NCI-H1048 (cell line): ENCODE measurements at places on chromosomes 13 and 19.

DNA sequence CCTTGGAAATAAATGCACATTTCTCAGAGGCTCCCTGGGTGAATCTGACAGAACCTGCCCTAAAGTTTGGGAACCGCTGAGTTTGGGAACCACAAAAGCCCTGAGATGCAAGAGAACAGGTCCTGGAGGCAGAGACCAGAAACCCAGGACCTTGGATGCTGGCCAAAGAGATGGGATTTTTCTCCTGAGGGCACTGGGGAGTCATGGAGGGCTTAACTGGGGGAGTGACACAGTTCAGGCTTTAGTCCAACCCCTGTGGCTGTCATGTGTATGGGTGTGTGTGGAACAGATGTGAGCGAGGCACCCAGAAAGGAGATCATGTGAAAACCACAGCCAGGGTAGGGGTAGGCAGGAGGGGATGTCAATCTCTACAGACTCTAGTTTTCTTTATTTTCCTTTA is 3.9 kb upstream of the NCCRP1 start:
- no peak for DNase-seq

DNA sequence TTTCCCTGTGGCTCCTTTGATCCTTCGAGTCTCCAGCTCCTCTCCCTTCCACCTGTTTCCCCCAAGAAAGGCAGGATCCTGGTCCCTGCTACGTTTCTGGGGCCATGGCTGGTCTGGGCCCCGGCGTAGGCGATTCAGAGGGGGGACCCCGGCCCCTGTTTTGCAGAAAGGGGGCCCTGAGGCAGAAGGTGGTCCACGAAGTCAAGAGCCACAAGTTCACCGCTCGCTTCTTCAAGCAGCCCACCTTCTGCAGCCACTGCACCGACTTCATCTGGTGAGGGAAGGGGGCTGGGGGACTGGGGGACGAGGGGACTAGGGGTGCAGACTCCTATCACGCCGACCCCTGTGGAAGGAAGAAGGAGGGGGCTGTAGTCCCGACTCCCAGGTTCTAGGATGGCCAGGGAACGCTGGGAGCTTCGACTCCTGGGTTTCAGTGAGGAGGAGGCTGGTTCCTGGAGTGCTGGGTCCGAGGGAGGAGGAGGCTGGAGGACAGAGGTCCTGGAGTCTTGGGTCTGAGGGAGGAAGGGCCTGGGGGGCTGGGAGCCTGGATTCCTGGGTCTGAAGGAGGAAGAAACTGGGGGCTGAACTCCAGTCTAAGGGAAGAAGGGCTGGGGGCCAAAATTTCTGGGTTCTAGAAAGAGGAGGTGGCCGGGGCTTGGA is 524 bp downstream of the PRKCG start:
- DNase-seq: no peak

DNA sequence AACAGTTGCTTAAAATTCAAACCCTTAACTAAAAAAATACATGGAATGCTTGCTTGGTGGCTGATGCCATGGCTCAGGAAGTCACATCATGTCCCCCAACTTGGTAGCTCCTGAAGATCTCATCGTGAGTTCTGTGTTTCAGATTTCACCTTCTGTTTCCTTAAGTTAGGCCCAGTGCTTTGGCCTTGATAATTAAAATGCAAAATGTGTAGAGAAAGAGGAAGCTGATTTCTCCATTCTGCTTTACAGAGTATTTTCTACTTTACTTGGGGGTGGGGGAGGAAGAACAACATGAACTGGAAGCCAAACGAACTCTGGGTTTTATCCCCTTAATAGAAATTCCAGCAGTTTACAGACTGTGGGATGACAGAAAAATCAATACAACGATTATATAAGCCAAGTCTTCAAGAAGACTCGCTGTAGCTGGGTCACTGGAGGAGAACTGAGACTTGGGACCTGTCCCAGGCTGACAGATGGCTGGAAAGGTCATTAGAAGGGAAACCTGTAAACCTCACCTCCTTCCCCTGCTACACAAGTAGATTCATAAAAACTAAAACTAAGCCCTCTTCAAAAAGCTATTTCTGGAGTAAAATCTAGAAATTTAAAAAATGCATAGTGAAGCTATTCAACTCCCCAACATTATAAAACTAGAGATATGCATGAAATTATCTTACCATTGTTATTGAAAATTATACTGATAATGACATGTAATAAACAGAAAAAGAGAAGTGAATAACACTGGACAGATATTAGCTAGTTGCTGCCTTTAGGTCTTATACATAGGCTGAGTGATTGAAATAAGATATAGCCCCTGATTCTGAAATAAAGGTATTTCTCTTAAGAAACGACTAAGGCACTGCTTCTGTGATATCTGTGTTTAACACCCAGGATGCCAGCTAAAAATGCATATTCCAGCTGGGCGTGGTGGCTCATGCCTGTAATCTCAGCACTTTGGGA is 22.1 kb upstream of the GGACT start:
- DNase-seq: no peak

DNA sequence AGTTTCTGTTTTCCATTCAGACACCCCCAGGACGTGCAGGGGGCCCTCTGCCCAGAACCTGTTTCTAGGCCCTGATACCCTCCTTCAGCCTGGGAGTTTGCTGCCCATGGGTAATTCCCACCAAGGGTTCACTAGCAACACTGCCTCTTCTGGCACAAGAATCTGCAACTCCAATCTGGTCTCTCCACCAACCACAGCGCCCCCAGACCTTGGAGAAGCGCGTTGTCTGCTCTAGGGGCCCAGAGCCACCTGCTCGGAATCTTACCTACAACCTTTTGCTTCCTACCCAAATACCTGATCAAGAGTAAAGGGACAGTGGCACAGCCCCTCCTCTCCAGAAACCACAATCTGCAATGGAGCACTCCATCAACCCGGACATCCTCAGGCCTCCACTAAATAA is 763 bp downstream of the ZNF180 start:
- no peak for DNase-seq

DNA sequence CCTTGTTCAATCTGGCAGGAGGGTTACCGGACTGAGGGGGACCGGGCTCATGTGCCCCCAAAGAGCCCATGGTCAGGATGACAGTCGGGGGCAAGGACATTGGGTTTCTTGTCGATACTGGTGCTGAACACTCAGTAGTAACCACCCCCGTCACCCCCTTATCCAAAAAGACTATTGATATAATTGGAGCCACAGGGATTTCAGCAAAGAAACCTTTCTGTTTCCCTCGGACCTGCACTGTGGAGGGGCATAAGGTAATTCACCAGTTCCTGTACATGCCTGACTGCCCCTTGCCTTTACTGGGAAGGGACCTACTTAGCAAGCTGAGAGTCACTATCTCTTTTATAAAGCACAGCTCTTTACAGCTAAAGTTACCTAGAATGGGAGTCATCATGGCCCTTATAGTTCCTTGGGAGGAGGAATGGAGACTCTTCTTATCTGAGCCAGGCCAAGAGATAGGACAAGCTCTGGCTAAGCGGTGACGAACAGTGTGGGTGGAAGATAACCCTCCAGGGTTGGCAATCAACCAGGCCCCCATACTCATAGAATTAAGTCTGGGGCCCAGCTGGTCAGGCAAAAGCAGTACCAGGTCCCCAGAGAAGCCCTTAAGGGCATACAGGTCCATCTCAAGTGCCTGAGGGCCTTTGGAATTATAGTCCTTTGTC is 603.7 kb downstream of the UQCRFS1 start:
- DNase-seq: no peak

- no peak for DNase-seq
Measured at GRCh38 chr19:6738787-6739389, 592 bp upstream of the TRIP10 start.

DNA sequence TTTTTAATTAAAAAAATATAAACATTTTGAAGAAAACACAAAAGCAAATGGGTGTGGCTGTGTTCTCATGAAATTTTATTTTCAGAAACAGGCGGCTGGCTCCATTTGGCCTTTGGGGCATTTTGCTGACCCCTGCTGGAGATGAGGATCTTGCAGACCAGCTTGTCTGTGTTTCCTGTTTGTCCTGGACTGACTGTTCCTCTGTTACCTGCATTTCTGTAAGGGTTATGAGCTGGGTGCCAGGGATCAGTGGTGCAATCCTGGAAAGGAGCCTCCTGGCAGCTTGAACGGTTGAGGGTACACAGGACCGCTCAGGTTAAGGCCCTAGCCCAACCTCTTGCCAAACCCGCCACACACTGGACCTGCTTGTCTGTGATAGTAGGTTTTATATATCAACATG is 49.9 kb downstream of the ZNF787 start:
- no peak for DNase-seq

DNA sequence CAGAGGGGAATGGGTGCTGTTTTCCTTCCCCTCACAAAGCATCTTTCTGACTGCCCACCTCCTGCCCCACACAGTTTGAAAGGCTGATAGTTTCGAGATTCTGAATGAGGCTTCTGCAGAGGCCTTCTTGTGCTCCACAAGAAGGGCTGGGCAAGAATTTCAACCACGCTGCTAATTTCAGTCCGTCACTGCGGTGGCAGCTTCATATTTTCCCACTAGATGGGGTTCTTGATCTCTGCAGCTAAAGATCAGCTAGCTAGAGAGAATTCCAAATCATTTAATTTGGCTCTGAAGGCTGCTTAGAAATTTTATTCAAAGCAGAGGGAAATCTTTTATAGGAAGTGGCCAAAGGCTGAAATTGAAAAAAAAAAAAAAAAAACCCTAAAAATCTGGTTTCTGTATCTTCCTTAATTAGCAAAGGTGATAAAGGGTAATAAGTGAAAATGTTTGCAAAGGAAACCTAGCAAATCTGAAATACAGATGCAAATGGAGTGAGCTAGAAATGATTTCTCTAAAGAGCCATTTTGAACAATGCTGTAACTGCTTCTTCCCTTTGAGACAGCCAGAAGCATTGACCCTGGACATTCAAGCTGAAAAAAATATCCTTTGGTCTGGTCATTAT is 38.0 kb upstream of the C13orf42 start:
- DNase-seq: peak; percentile 0

- DNase-seq: no peak
Measured at GRCh38 chr13:93788456-93788855, 561.8 kb downstream of the GPC6 start.

GRCh38 chr13:100581504-100581903 is 7.1 kb downstream of the GGACT start:
- no peak for DNase-seq

DNA sequence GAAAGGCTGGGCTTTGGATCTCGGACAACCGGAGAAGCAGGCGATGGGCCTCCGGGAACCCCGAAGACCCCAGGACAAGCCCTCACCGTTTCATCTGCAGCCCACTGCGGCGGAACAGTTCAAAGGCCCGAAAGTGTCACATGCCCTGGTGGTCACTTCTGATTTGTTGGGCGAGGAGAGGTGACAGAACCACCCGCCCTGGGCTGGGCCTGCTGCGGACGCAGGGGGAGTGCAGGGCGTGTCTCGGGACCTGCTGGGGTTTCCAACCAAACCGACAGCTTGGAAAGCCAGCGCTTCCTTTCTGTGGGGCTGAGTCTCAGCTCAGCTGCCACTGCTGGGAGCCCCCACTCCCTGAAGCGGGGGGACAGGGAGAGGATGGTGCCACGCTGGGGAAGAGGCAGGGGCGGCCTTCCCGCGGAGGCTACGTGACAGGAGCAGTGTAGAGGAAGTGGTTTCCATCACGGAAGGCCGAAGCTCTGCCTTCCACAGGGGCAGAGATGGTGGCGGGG is 22.8 kb upstream of the ZBTB7A start:
- DNase-seq: no peak

- no peak for DNase-seq
Measured at GRCh38 chr19:45346449-45346848, 5.9 kb downstream of the KLC3 start.

- no peak for DNase-seq
Measured at GRCh38 chr13:110250258-110250891, 56.6 kb downstream of the COL4A1 start.

- no peak for DNase-seq
Measured at GRCh38 chr19:17909003-17909732, 23.6 kb upstream of the CCDC124 start.

- peak; percentile 62 for DNase-seq
Measured at GRCh38 chr19:49801966-49802661, 11.0 kb downstream of the FUZ start.

GRCh38 chr19:13097463-13098258 is 5.0 kb downstream of the LYL1 start:
- no peak for DNase-seq

- DNase-seq: peak; percentile 62
Measured at GRCh38 chr19:925526-926322, at the start of gene ARID3A. Gene ARID3A, plus strand, starts transcription at chr19:926035. Its CDS starts 3,494 bp downstream, at chr19:929529.
